Fibroblast of pulmonary artery (primary cell): ENCODE measurements at places on chromosomes 13 and 19.

DNA sequence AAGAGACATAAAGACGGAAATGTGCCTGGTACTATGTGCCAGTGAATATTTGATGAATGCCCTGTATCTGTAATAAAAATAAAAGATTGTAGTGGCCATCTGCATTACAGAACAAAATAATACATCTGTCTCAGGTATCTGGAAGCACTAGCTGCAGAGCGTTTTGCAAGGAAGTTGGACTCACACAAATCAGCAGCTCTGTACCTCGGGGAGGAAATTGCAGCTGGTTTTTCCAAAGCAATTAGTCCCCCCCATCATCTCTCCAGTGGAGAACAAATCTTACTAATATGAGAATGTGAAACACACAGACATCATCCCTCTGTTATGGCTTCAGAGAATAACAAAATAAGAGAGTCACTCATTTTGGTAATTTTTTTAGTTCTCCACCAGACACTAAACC is 245.3 kb downstream of the ITGBL1 start:
- DNase-seq = no peak

- DNase-seq = peak; percentile 70
These were observed 1.2 kb downstream of the INAFM1 start for GRCh38 chr19:47275791-47276461.

GRCh38 chr13:89455741-89456140 is 1784.6 kb downstream of the SLITRK5 start:
- no peak for DNase-seq

GRCh38 chr19:15239337-15239949 is 7.2 kb upstream of the EPHX3 start:
- no peak for DNase-seq

DNA sequence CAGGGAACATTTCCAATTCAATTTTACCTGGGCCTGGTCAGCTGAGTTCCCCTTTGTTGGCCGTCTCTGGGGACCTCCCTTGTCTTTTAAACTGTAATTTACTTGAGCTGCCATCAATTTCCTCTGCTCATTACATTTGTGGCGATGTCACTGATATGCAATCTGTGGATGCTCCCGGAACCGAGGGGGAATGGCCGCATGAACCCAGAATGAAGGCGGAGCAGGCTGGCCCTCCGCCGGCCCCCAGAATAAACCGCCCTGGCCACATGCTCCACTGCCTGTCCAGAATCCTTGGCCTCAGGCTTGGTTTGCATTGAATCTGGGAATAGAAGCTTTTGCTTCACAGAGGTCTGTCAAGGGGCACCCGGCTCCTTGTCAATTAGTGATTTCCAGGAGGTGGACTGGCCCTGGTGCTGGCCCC is 276.8 kb downstream of the TEX29 start:
- DNase-seq = no peak

GRCh38 chr13:27967736-27968315 is 1.3 kb downstream of the CDX2 start:
- no peak for DNase-seq

GRCh38 chr13:37138169-37138568 is 32.7 kb upstream of the CSNK1A1L start:
- DNase-seq = peak; percentile 44

GRCh38 chr13:49357694-49358093 is 86.2 kb downstream of the CAB39L start:
- peak; percentile 30 for DNase-seq

DNA sequence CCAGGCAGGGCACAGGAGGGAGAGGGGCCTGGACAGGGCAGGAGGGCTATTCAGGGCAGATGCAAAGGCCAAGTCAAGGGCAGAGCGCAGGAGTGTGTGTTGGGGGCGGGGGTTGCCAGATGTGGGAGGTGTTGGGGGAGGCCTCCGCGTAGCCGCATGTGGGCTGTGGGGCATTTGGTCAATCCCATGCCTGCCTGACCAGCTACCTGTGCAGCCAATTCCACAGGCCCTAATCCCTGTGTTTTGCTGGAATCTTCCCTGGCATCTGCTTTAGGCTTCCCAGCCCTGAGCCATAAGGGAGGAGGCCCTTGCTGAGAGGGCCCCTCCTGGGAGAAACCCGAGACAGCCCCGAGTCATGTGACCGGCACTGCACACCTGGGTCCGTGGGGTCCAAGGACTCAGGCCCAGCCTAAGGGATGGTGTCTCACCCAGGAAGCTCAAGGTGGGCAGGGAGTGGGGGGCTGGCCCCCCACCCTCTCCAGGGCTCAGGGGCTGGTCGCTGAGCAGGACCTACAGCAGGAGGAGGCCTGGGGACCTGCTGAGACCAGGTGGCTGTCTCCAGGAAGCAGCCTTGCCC is 20.3 kb downstream of the RFX1 start:
- no peak for DNase-seq

GRCh38 chr13:32330441-32330840 is 15.1 kb downstream of the BRCA2 start:
- DNase-seq = peak; percentile 90
